ENCODE measurements at places on chromosomes 1 and 21.

DNA sequence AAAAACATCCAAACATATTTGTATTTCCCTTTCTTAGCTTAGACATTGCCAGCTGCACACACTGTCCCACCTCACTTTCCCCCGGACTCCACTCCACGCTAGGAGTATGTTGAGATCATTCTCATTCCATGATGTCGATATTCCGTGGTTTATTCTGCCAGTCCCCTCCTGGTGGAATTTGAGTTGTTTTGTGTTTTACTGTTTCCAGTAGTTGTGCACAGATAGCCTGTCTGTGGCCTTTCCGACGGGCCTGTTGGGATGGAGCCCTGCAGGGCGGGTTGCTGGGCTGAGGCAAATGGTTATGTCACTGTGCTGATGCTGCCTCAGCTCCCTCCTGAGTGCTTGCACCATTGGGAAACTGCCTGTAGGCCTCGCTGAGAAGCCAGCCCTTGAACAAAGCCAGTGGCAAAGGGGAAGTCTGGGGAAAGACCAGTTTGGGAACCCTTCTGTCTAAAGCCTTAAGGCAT is 12.8 kb downstream of the TRAPPC10 start:
- DNase-seq: no peak

GRCh38 chr1:182977480-182977879 is 24.5 kb upstream of the SHCBP1L start:
- DNase-seq: no peak

DNA sequence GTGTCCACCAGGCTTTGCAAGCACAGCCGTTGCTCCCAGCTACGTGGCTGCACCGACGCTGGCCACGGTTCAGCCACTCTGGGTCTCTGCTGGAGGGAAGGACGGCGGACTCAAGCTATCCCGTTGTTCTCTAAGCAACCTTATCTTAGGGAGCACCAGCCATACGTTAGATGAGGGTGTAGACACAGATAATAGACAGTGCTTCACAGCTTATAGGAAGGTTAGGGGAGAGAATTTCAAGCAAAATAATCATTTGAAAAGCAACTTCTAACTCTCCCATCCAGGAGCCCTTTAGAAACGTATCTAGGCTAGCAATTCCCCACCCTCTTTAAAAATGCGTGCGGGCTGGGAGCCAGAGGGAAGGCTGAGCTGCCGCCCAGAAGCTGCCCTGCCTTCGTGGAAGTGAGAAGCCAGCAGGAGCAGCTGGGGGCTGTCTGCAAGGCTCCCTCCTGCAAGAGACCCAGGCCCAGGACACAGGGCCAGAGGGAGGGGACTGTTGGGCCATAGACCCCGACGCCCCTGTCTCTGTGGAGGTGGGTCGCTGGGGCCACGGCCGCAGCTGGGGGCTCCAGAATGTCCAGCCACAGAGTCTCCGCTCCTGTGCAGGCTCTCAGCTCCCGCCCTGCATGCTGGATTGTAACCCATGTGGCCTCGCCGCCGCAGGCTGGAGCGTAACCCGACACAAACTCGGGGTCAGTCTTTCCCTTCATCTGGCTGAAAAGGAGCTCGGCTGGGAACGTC is 31.2 kb upstream of the COL6A2 start:
- no peak for DNase-seq

- DNase-seq: no peak
Measured at GRCh38 chr1:9160079-9160717, 31.3 kb upstream of the GPR157 start.

GRCh38 chr1:4468804-4469514 is 185.4 kb upstream of the AJAP1 start:
- DNase-seq: no peak

- DNase-seq: no peak
Measured at GRCh38 chr21:33234635-33235520, 5.1 kb downstream of the IFNAR2 start.

- no peak for DNase-seq
Measured at GRCh38 chr1:208291129-208291528, 46.9 kb upstream of the PLXNA2 start.
